ENCODE measurements at places on chromosomes 6 and 20.

GRCh38 chr6:134282816-134283215 is 35.1 kb downstream of the SGK1 start:
- no peak for DNase-seq

DNA sequence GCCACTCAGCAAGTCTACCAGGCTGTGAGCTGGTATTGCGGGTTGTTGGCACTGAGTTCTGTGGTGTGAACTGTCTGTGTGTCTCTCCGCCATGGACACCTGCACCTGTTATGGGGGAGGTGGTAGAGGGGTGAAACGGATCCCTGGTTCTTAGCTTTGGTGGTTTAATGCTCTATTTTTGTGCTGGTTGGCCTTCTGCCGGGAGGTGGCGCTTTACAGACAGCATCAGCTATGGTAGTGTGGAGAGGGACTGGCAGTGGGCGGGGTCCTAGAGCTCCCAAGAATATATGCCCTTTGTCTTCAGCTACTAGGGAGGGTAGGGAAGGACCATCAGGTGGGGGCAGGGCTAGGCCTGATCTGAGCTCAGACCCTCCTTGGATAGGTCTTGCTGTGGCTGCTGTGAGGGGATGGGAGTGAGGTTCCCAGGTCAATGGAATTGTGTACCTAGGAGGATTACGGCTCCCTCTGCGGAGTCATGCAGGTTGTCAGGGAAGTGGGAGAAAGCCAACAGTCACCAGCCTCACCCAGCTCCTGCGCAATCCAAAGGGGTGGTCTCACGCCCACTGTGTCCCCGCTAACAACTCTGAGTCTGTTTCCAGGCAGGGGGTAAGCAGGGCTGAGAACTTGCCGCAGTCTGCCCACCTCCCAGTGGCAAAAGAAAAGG is 154.3 kb downstream of the CCDC170 start:
- no peak for DNase-seq

DNA sequence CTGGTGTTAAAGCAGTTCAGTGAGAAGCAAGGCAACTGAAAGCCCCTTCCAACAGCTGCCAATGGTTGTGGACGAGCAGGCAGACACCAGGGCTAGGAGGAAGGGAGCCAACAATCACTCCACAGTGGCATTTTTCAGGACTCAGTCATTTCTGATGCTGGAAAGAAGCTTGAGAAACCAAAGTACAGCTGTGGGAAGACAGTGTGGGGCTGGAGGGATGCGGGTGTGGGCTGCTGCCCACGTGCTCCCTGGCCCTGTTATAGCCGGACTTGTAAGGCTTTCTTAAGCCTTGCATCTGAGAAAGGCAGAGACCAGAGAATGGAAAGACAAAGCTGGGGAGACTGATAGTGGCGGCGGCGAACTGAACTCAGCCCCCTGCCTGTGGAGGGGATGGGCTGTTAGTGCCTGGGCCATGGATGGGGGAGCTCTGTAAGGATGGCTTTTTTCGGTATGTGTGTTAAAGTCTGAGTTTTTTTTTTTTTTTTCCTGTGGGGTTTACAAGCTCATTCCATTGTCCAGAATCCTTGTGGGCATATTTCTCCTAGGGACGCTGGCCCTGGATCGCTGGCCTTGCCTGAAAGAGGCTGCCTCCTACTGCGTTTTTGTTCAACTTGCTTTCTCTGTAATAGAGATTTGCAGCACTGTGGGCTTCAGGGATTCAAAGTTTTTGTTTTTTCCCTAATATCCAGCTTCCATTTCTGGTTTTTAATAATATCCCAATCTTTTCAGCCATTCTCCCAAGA is 91.7 kb downstream of the GJA10 start:
- DNase-seq, result no peak

DNA sequence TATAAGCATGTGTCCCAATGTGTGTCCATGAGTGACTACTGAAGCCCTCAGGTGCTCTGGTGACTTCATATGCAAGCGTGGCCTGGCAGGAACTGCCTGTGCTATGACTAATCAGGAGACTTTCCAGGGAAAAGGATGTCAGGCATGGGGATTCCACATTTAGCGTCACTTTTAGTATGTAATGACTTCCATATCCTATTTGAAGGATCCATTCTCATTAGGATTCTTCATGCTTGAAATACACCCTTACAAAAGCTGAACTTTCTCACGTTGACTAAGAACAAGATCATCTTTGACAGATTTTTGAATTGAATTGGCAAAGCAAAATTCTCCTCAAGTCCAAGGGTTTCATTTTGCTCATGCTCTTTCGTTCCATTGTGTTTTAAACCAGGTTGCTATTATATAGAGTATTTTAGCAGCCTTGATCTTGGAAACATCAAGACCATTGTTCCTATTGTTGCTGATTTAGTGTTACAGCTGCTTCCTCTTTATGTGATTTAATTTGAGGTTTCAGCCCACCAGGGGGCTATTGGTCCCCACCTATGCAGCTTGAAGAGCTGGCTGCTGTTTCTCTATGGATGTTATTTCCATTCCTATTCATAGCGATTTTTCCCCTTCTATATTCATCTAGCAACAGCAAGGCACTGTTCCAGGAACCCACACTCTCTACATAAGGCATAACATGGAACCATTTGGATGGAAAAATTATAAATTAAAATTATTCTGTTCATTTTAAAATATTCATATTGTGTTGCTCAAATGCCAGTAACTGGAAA is 418.6 kb downstream of the CDKAL1 start:
- peak; percentile 25 for DNase-seq

GRCh38 chr20:34824452-34824805 is 1.0 kb downstream of the NCOA6 start:
- DNase-seq, result no peak

- no peak for DNase-seq
Measured at GRCh38 chr20:58143531-58143930, 84.9 kb downstream of the ANKRD60 start.

GRCh38 chr6:42889815-42890214 is 10.4 kb downstream of the RPL7L1 start:
- no peak for DNase-seq

DNA sequence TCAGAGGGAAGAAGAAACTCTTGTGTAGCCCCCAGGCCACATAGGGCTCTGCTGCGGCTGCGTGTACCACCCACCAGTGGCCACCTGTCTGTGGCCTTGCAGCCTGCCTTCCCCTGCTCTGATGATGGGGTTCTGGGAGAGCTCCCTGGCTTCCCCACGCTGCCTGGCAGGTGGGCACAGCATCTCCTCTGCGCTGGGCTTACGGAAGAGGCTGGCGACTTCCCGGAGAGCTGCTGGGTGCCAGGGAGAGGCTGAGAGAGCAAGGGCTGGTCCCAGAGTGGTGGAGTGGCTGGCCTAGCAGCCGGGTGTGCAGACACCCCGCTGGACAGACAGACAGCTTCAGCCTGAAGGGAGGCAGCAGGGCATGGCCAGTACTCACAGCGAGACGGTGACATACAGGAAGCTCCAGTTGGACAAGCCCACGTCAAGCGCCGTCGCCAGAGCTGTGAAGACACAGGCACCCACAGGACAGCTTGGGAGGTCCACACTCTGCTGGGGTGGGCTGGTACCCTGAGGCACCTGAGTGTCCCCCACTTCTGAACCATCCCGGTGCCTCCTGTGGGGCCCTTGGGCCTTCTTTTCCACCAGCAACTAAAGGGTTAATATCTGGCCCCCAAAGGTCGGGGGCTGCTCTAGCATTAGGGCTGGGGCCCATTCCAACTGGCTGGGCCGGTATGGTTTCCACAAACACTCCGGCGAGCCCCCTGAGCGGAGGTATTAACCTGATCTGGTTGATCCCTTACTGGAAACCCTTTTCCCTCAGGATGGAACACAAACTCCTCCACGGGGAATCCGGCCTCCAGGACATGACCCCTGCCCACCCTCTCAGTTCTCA is 48.1 kb upstream of the CDH22 start:
- DNase-seq, result no peak

DNA sequence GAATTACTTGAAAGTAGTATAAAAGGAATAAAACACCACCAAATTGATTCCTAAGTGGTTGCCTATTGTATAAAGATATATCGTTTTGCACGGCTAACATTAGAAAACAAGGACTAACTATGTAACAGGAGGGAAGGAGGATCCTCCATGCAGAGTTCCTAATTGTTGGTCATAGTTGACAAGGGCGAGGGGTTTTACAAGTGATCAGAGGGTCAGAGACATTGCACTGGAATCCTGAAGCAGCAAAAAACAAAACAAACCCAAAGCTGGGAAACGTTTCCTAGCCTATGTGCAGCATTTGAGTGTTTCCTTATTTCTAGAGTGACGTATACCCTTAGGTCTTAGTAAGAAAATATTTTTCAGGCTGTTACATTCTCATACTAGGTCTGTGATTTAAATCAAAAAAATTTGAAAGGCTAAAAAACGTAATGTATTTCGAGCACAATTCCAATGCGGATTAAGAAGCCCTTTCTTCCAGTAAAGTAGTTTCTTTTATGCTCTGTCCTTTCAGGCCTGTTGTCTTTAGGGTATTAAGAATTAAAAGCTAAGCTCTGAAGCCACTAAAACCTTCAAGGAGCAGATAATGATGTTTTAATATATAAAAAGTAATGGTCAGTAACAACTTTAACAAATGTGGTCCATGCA is 373.8 kb upstream of the MMS22L start:
- no peak for DNase-seq

DNA sequence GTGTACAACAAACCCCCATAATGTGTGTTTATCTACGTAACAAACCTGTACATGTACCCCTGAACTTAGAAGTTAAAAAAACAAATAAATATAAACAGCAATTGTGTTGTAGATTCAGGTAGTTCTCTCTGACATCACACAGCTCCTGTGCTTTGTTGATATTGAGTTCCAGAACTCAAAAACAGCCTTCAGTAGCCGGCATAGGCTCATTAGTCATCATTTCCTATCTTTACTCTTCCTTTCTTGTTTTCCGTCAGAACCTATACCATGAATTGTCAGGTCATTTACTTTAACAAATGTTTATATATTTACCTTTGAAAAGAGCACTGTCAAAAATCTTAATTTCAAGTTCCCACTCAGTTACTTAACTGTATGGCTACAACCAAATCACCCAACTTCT is 88.8 kb downstream of the ADTRP start:
- DNase-seq, result no peak

GRCh38 chr6:139112146-139112545 is 22.7 kb upstream of the HECA start:
- DNase-seq, result no peak

- DNase-seq, result no peak
Measured at GRCh38 chr6:5569491-5569890, 308.2 kb downstream of the FARS2 start.

- no peak for DNase-seq
Measured at GRCh38 chr6:82823361-82823760, 242.3 kb downstream of the UBE3D start.

DNA sequence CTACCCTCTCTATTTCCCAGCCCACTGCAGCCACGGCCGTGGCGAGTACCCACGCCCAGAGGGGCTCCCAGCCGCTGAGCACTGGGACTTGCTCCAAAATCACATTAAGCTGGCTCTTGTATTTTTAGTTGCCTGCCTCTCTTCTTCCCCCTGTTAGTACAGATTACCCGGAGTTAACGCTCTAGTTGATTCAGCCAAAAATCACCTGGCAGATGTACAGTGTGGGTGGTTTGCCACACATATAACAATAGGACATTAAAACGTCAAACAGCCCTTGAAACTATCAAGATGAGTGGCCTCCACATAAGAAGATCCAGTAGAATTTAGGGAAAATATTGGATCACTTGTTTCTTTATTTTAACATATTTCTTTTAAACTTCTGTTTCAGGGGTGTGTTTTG is 268.8 kb upstream of the PRDM1 start:
- no peak for DNase-seq

DNA sequence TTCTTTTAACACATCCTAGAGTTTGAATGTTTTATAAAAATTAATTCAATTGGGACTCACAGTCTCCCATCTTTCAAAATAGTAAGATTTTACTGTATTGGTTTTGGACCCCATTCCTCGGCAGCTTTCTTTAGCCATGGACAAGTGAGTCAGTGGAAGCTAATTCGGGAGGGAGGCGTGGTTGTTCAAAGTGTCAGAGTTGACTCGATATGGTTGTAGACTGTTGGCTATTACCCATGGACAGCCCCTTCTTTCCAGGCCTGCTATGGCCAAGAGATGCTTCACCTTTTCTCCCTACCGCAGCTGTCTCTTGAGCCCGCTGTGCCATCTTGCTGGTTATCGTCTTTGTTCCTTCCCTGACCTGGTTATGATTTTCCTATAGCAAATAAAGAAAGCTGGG is 243.0 kb downstream of the CD83 start:
- DNase-seq, result no peak

GRCh38 chr6:127462376-127462775 is 3.2 kb upstream of the KIAA0408 start:
- no peak for DNase-seq

GRCh38 chr6:133315811-133316210 is 74.7 kb downstream of the EYA4 start:
- DNase-seq, result no peak

DNA sequence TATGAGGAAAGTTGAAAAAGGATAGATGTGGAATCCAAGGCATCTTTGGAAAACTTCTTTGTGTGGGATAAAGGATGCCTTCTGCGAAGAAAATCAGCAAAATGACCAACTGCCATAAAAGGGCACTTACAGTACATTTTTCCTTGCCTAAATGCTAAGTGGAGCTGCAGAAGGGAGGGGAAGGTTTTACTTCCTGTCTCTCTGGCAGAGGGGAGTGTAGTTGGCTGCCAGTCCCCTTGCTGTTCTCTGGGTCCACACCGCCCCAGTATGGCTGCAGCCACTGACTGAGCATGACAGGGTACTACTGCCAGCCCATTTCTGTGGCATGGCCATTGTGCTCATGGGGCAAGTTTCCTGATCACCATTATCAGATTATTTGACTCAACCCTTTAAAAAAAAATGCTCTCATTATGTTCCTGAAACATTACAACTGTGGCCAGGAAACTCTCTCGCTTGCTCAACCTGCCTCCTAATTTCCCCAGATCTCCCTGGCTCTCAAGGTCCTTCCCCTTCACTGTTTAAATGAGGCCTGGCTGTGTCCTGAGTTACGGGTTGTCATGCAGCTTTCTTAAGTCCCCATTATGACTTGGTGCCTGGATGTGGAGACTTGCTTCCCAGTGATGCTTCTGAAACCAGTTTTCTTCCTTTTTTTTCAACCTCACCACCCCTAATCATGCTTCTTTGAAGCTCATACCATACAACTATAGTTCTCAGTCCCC is 34.5 kb upstream of the FAM184A start:
- DNase-seq, result no peak

- peak; percentile 80 for DNase-seq
Measured at GRCh38 chr6:11586536-11586935, 49.0 kb downstream of the TMEM170B start.
